Activated T-helper 1 cell treated with anti-CD3 and anti-CD28 coated beads, Interleukin-2, amount 50 U/mL, for 16 hours (primary cell): ENCODE measurements at places on chromosomes 11 and 22.

GRCh38 chr11:133927690-133928627, 28.8 kb downstream of the IGSF9B start:
- DNase-seq, result peak; percentile 47

DNA sequence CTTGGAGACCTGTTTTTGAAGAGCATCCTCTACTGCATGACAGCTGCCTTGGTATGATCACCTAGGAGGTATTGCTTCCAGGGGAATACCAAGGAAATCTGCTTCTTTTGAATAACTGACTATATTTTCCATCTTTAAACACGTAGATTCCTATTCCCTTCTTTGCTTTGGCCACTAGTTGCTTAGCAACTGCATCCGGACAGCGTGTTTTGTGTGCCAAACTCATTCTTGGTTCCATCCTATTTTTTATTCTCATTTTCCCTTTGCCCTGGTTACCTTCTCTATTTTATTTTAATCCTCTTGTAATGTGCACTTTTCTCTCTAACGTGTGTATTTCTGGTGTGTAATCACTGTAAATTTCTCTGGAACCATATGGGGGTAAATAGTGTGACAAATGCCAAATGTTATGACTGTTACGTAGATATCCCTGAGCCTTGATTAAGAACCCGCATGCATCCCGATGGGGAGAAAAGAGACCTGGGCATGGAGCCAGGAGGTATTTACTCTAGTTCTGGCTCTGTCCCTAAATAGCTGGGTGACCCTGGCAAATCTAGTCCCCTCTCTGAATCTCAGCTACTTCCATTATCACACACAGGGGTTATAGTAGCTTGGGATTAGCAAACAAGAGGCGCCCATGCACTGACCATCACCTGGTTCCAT, 241.7 kb downstream of the MIAT start:
- no peak for DNase-seq

GRCh38 chr11:62269654-62270278, at the start of gene SCGB2A2:
Gene SCGB2A2 (plus strand): TSS chr11:62270158. CDS start chr11:62270217, 59 bp downstream.
- no peak for DNase-seq

DNA sequence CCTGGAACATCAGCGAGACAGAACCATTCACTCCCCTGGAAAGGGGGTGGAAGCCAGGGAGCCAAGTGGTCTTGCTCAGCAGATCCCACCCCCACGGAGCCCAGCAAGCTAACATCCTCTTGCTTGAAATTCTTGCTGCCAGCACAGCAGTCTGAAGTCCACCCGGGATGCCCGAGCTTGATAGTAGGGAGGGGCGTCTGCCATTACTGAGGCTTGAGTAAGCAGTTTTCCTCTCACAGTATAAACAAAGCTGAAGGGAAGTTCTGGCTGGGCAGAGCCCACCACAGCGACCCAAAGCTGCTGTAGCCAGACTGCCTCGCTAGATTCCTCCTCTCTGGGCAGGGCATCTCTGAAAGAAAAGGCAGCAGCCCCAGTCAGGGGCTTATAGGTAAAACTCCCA, 764.8 kb upstream of the LUZP2 start:
- DNase-seq, result no peak

GRCh38 chr11:115408036-115408921, 95.9 kb downstream of the CADM1 start:
- DNase-seq, result no peak
